ENCODE measurements at places on chromosomes 1 and 21.

- no peak for DNase-seq
Measured at GRCh38 chr1:170483051-170483450, 48.9 kb upstream of the GORAB start.

- no peak for DNase-seq
Measured at GRCh38 chr1:232551386-232551785, 78.5 kb downstream of the SIPA1L2 start.

DNA sequence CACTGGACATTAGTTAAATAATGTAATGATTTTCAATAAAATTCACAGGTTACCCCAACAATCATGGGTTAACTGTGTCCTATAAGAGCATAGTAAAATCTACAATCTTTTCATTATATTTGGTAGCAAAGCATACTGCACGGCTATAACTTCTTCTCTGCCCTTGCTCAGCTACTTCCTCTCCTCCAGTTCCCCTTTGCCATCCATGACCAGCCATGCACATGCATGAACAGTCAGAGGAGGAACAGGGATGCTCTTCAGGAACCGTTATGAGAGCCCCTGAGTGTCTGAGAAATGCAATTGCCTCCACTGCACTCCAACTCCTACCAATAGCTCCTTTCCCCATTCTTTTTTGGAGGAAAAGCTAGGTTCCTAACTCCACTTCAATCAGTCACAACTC is 646.7 kb downstream of the LTN1 start:
- no peak for DNase-seq

DNA sequence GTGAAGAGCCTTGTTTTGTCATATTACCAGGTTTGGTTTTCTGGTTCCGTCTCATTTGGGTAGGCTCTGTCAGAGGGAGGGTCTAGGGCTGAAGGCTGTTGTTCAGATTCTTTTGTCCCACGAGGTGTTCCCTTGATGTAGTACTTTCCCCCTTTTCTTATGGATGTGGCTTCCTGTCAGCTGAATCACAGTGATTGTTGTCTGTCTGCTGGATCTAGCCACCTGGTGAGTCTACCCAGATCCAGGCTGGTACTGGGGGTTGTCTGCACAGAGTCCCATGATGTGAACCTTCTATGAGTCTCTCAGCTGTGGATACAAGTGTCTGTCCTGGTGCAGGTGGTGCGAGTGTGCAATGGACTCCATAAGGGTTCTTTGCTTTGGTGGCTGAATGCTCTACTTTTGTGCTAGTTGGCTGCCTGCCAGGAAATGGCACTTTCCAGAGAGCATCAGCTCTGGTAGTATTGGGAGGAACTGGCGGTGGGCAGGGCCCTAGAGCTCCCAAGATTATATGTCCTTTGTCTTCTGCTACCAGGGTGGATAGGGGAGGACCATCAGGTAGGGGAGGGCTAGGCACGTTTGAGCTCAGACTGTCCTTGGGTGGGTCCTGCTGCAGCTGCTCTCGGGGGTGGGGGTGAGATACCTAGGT is 246.0 kb downstream of the RYR2 start:
- no peak for DNase-seq

GRCh38 chr1:98940069-98940721 is 64.5 kb downstream of the PLPPR5 start:
- no peak for DNase-seq

DNA sequence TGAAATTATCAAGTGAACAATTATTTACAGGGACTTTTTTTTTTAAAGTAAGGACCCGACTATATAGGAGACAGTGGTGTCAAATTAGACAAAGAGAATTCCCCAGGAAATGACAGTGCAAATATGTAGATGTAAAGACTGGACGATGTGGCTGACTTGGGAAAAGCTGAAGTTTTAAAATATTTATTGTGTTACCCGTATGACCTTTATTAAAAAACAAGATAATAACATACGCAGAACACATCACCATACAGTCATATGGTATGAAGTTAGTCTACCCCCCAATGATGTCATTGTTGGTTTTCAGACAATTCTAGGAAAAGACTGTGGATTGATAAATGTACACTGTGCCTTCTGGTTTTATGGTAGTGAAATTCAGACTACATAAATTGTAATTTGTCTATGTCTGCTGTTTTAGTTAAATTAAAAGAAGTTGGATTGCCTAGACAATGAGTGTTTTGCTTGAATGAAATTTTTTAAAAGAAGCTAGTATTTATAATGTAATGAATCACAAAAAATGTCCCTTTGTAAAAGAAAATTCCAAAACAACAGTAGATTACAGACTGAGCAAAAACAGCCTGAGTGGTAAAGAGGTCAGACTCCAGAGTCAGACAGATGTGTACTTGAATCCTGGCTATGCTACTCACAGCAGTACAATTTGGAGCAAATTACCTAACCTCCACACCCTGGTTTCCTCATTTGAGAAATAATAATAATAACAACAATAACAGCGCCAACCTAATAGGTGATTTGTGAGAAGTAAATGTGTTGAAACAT is 15.5 kb upstream of the PDC start:
- no peak for DNase-seq

- DNase-seq = no peak
Measured at GRCh38 chr1:234271243-234271606, 102.0 kb upstream of the COA6 start.

- peak; percentile 84 for DNase-seq
Measured at GRCh38 chr1:41482001-41482765, 2.3 kb downstream of the EDN2 start.
